ENCODE measurements at places on chromosomes 12 and 14.

- no peak for DNase-seq
These were observed 8.5 kb upstream of the ERP27 start for GRCh38 chr12:14946861-14947260.

GRCh38 chr12:101127521-101128219 lies 82.4 kb downstream of the SLC5A8 start:
- DNase-seq: peak; percentile 19

DNA sequence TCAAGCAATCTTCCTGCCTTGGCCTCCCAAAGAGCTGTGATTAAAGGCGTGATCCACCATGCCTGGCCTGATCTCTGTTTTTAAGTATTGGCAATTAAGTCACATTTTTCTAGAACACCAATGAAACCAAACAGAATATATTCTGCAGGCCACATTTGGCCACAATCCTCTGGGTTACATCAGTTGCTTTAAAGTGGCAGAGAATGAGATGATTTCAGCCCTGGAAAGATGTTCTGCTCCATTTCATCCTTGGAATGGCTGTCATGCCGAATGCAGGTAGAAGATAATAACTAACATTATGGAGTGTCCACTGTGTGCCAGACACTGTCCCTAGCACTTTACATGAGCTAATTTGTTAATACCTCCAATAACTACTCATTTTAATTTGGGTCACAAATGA lies 154.4 kb downstream of the PTPN11 start:
- no peak for DNase-seq

DNA sequence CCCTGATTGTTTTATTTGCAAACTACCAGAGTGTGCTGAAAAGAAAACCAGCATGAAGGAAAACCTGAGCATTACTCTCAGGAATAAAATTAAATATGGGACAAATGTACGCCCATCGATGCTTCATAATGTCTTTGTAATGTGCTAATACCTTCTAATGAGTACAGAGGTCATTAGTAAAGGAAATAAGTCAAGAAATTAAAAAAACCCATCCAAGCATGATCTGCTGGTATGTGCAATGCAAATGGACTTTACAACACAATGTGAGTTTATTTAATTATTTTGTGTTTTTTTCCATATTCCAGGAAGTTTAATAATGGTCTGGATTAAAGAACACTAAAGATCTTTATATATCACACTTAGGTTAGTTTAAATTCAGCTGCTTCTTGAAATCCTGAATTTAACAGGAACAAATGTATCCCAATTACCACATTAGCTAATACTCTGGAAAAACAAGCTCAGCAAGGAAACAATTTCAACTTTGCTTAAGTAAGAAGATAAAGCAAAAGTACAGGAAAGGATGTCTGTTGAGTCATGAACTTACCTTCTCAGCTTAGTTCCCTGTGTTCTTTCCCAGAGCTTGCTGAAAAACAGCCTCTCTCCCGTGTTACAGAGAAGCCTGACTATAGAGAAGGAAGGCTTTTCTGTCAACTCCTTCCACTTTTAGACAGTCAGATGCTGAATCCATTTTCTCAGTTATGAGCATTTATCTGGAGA lies 179.3 kb upstream of the TMEM260 start:
- DNase-seq: no peak

- DNase-seq: peak; percentile 92
These were observed 4.2 kb upstream of the AJUBA start for GRCh38 chr14:22986508-22987054.

DNA sequence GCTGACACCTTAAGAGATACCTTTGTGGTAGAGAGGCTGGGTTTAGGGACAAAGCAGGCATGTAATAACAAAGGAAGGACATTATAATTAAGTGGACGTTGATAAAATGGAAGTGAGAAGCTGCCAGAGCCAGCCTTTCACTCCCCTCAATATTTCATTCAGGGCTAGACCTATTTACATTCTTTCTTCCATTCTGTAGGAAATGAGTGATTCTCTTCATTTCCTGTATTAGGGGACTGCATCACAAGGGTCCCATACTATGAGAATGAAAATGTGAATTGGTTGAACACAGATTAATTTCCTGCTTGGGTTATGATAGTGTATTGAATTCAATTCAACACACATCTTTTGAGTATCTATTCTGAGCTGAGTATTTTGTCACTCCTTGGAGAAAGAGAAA lies 143.0 kb downstream of the OTOGL start:
- DNase-seq: no peak

GRCh38 chr12:105365231-105365630 lies 34.7 kb downstream of the C12orf75 start:
- DNase-seq: no peak

DNA sequence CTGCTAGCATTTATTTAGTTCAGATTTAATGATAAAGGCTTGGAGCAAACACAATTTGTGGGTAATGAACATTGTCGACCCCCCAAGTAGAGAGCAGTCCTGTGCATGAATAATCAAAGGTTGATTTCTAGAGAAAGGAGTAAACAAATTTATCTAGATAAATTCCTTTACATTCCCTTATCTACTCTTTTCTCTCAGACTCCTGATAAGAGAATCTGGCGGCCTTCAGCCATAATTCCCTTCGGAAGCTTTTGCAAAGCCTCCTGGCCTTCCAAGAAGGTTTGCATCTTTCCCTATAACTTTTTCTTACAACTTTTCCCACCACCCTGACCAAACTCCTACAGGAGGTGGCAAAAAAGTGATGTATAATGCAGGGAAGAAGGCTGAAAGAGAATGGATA lies 42.1 kb downstream of the TMTC3 start:
- DNase-seq: no peak

- DNase-seq: no peak
These were observed 64.9 kb downstream of the STXBP6 start for GRCh38 chr14:24984846-24985589.

DNA sequence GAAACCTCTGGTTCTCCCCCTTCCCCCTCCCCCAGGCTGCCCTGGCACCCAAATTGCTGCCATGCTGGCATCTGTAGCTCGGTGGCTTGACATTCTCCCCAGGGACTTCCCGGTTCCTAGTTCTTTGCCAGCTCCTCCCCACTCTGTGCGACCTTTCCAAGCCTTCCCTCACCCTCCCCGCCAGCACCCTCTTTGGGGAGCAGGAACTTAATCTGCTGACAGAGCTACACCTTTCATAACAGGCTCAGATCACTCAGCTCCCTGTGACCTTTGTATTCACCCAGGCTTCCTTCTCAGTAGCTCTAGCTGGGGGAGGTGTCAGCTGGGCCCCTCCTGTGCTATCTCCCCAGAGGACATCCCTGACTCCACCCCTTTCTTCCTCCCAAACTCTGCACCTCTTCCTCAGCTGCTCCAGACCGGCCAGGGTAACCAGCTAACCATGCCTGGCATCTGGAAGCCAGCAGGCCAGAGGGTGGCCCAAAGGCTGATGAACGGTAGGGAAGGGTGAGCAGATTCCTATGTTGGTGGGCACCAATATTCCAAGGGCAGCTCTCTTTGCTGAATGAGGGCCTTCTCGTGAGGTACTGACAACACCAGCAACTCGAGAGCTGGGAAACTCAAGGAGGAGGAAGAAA lies 1.8 kb upstream of the COX14 start:
- DNase-seq: no peak

- DNase-seq: no peak
These were observed 251.7 kb downstream of the PDZRN4 start for GRCh38 chr12:41439801-41440200.

GRCh38 chr12:61956545-61956944 lies 303.7 kb upstream of the USP15 start:
- DNase-seq: no peak

DNA sequence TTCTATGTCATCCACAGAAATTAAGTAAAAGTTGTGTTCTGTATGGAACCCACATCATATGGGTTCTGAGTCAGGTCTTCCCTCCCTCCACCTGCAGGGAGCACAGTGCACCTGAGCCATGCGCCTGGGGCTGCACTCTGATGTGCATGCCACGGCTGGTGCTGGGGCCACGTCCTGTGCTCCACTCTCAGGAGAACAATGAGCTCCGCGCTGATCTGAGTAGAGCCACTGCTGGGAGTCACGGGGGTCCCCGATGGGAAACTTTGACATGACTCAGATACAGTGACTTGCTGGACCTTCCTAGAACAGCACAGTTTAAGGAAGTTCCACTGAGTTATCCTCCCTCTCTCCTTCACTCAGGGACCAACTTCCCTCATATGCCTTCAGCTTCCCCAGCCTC lies 683.4 kb downstream of the TMEM121 start:
- no peak for DNase-seq

- DNase-seq: peak; percentile 76
These were observed 36.6 kb upstream of the PIK3C2G start for GRCh38 chr12:18224745-18225144.

DNA sequence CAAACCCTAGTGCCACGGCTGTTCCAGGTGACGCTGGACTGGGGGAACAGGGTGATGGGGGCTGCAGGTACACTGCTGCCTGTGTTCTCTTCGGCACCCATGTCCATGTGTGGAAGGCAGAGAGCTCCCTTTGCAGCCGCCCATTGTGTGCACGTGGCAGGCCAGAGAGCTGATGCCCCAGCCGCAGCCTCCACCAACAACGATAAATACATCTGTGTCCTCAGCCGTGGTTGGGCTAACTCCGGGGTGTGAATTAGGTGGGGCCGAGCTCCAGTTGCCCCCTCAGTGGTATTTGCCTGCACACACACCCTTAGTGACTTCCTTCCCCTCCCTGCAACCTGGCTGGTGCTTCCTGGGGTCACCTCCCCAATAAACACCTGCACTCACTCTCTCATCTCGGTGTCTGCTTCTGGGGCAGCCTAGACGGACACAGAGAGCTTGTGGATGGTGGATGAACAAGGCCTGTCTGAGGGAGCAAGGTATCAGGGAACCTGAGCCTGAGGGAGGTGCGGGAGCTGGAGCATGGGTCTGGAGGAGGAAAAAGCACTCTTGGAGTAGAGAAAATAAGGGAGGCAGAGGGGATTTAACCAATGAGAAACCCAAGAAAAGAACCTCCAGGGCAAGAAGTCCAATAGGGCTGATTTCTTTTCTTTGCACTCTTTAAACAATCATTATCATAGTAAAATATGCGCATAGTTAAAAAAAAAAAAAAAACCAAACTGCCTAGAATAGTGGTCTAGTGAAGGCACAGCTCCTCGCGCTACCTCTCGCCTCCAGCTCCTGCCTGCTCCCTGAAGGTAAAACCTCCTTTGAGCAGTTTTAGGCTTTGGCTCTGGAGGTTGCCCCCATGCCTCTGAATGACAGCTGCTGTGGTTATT lies 112.6 kb downstream of the ZNF664 start:
- no peak for DNase-seq

GRCh38 chr14:25485381-25485780 lies 435.4 kb upstream of the STXBP6 start:
- DNase-seq: no peak

- DNase-seq: no peak
These were observed 317.0 kb upstream of the TMPO start for GRCh38 chr12:98198261-98198982.

GRCh38 chr14:41073544-41073943 lies 533.1 kb upstream of the LRFN5 start:
- no peak for DNase-seq

DNA sequence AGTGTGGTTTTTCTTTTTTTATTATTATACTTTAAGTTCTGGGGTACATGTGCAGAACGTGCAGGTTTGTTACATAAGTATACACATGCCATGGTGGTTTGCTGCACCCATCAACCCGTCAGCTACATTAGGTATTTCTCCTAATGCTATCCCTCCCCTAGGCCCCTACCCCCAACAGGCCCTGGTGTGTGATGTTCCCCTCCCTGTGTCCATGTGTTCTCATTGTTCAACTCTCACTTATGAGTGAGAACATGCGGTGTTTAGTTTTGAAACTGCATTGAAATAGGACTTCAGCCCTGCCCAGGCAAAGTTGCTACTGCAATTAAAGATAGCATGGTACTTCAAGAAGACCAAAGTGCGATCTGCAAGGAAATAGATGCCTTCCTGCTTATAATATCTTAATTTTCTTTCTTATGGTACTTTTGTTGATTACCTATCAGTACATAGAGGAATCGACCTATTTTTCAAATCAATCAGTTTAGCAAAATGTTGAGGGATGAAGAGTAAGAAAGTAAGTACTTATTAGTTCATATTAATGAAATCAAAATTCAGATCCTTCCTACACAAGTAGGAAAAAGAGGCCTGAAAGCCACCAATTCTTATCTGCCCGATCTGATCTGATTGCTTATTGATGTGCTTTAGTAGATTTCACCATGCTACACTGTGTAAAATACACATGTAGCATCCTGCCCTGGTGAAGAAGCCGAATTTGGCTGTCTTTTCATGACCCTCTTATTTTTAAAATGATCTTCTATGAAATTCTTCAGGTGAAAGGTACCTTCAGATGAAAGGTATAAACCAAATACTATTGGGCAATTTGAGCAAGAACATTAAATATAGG lies 1.6 kb downstream of the LTA4H start:
- DNase-seq: no peak
